Kidney capillary endothelial cell (primary cell): ENCODE measurements at places on chromosomes 11 and 22.

DNA sequence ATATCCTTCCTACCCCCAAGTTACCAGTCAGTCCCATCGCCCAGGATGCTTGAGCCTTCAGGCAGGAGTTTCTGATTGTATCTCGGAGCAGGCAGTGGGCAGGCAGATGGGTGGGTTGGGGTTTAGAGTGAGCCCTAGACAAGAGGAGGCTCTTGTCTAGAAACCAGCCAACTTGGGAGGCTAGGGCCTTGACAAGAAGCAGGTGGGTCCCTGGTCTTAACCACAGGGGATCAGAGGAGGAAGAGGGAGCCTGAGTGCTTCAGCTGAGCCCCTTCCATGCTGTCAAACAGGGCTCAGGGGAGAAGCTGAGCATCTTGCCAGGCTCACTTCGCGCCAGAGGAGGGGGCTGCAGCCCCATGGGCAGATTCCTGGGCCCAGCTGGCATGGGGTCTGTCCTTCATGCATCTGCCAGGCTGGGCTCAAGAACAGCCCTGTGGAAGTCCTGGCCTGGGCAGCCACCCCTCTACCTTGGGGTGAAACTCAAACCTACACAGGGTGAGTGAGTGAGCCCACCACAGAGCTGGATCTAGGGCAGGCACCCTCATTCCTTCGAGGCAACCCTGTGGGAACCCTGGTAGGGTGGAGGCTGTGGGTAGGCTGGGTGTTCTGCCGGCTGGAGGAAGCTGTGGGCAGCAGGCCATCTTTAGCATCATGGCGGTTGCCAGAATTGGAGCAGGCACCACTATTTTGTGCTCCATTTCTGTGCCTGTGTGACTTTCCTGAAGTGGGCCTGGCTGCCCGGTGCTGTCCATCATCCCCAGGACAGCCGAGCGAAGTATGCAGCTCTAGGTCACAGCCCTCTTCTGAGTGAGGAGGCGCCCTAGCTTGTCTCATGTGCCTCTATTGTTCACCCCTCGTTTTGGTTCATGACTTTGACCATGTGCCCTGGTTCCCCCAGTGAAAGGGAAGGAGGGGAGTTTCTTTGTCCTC, 108.1 kb downstream of the MORC2 start:
- DNase-seq: no peak

DNA sequence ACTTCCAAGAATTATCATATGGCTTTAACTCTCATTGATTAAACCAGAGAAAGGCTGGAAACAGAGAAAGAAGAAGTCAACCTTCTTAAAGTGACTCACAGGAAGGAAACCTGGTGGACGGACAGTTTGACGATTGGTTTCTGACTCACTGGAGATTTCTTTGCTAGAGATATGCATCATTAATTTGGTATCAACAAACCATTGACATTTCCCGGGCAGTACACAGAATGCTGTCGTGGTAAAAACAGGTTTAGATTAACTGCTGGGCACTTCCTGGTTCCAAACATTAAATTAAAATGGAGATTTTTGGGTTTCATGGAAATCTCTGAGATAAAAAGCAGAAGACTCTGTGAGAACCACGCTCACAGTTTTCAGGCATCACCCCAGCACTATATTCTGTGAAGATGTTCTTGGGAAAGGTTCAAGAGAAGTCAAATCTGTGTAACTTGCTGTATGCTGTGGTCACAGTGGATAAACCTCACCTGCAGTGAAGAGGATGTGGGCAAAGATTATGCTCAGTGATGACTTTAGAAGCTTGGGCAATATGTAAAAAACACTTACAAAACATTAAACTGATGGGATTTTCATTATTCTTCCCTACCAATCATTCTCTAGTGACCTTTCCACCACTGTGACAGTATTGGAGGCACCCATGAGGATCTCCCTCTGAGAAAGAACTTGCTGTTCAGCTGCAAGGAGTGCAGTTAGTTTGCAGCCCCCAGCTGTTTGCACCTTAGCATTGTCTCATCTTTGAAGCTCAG, 61.1 kb upstream of the CD44 start:
- DNase-seq: peak; percentile 20

DNA sequence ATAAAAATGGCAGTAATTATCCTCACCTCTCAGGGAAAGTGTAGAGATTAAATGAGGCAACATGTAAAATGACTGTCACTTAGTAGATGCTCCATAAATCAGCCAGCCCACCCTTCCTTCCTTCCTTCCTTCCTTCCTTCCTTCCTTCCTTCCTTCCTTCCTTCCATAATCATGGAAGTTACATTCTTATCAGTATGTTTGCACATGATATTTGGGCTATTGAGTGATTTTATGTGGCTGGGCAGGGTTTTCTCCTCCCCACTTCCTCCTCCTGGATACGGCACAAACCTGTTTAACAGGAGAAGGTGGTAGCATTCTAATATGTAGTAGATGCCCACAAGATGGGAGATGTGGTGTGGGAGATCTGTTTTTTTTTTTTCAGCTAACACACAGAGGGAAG, 11.9 kb downstream of the LYVE1 start:
- no peak for DNase-seq

DNA sequence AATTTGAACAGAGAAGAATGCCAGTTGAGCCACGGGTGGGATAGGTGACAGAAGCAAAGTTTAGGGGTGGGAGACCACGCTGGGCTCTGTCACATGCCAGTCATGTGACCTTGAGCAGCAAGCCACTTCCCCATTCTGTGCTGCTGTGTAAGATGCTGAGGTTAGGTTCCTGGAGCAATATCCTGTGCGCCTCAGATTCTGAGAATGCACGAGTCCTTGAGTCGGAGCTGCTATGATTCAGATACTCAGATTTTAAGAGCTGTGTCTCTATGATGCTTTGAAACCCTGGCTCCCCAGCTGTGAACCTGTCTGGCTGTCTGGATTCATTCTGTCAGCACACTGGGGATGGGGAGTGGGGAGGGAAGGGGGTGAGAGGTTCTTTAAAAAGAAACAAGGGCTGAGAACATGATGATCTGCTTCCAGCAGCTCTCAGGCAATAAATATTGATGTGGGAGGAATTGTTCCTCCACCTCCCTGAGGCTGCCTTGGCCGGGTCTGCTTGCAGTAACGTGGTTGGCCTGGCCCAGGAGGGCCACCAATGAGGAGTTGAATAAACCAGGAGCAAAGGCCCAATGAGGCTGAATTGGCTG, 24.0 kb downstream of the SLCO2B1 start:
- no peak for DNase-seq

DNA sequence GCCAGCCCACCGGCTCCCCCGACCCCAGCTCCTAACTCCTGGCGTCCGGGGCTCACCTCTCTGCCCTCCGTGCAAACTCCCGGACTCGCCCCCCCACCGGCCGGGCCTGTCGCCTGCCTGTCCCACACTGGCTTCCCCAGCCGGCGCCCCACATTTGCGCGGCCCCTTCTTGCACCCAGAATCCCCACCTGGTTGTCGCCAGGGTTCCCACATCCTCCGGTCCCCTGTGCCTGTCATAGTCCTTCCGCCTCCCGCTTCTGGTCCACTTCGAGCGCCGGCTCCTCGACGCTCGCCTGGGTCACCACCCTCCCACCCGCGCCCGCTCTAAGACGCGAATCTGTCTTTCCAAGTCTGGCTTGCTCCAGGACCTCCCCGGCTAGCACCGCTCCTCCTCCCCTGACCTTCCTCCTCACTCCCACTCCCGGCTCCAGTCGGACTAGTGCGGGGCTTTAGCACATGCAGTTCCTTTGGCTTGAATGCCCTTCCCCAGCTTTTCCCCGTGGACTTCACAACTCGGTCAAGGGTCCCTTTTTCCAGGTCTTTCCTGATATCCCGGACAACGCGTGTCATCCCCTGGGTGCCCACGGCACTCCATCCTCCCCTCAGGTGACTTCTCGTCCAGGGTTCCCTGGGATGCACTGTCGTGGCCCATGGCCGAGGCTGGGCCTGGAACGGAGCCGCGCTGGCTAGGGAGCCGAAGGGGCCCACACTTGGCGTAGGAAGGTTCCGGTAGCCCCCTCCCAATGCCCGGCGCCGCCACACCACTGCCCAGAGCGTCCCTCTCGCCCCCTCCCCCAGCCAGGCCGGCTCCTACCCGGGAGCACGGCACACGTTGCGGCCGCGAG, 635 bp downstream of the SCARF2 start:
- no peak for DNase-seq
